Activated CD4-positive, alpha-beta T cell treated with anti-CD3 and anti-CD28 coated beads, Interleukin-2, amount 50 U/mL, for 1 hour (primary cell): ENCODE measurements at places on chromosomes 16 and 17.

GRCh38 chr17:82917699-82918345, 78.0 kb upstream of the ZNF750 start:
- peak; percentile 34 for DNase-seq

- DNase-seq, result no peak
Measured at GRCh38 chr16:58425756-58426494, 33.7 kb downstream of the GINS3 start.

DNA sequence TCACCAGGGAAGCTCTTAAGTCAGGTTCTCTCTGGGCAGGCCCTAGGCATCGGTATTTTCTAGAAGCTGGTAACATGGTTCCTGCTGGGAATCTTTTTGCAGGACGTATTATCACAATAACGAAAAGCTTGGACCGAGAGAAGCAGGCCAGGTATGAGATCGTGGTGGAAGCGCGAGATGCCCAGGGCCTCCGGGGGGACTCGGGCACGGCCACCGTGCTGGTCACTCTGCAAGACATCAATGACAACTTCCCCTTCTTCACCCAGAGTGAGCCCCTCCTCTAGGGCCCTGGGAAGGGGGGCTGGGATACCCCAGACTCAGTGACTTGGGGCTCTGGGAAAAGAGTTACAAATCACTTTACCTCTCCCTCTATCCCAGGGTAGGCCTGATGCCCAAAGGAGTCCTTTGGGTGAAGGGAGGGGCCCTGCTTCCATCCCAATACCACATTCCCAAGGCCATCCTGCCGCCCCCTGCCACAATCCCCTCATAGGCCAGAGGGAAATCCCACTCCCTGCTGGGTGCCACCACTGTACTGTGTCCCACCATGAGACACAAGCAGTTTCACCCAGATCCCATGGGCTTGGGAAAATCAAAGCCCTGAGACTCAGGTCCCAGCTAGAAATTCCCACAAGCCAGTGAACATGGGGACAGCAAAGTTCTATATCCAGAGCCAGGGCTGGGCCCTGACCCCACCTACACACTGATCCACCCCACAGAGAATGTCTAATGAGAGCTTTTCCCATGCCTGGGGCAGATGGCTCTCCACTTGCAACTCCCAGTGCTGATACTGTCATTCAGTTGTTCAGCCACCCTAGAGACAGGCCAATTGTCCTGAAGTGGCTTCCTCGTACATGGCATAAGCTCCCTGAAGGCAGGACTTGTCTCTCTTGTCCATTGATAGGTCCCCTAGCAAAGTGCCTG, 23.0 kb downstream of the CDH5 start:
- no peak for DNase-seq

DNA sequence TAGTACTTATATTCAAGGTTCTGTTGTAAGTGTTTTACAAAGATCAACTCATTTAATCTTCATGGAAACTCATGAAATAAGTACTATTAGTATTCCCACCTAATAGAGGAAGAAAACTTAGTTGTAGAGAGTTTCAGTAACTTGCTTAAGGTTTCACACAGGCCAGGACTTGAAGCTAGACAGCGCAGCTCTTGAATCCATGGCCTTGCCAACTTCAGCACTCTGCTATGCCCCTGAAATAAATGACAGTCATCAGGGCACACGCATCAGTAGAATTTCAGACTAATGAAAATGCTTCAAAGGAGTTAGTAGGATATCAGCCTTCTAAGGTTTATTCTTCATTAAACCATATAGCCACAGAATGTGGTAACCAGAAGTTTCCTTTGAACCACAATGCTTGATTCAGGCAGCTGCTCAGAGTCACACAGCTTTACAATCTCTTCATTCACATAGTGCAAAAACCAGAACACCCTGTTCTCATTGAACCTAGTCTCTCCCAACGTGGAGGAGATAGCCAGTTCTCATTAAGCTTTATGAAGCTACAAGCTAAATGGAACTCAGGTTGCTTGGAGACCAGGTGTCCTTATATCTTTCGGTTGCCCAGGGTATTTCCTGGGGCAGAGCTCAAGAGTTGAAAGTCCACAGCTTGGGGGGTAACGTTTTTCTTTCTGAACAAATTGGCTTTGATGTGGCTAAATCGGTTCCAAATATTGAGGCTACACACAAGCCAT, 39.7 kb downstream of the KCNJ2 start:
- DNase-seq, result no peak

- DNase-seq, result no peak
Measured at GRCh38 chr17:69093279-69093789, 32.6 kb upstream of the ABCA9 start.

- DNase-seq, result no peak
Measured at GRCh38 chr16:57383276-57384247, 11.3 kb downstream of the CX3CL1 start.

- DNase-seq, result no peak
Measured at GRCh38 chr17:46727572-46728348, 90.7 kb downstream of the WNT3 start.

GRCh38 chr17:50259477-50260324, 14.6 kb upstream of the TMEM92 start:
- no peak for DNase-seq

DNA sequence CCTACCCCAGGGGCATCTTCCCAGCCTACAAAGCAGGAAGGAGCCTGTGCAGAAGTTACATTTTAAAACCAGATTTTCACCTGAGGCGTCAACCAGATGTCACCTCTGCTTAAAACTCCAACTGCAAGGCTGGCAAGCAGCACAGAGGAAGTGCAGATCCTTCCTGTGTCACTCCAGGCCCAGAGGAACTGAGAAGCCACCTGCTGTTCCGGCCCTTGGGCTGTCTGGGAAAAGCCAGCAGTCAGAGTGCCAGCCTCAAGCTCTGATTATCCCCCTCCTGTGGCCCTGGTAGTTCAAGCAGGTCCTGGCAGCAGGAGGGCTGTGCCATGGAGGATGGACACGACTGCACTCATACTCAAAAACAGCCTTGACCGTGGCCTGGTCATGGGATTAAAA, 10.2 kb downstream of the POLR2C start:
- no peak for DNase-seq

GRCh38 chr17:74179576-74179975, 23.9 kb upstream of the RPL38 start:
- DNase-seq, result no peak

GRCh38 chr17:40018211-40019121, 3.2 kb downstream of the CSF3 start:
- no peak for DNase-seq
